ENCODE measurements at places on chromosomes 6 and 20.

DNA sequence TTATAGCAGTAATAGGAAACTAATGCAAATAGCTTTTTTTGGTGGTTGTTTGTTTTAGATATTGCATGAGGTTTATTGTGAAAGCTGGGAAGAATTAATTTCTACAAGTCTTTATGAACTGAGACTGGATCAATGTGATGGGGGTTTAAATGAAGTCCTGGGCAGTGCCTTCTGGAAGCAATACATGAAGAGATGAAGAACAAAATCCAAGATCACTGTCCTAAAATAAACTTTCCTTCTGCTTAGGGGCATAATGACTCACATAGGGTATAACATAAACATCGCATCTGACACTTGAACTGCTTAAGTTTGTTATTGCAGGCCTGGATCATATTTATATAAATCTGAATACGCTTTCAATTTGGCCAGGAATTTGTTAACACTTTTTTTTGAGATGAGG lies 20.9 kb upstream of the SHLD1 start:
- DNase-seq: no peak

GRCh38 chr6:107786709-107787588 lies 37.2 kb downstream of the SCML4 start:
- DNase-seq: no peak

DNA sequence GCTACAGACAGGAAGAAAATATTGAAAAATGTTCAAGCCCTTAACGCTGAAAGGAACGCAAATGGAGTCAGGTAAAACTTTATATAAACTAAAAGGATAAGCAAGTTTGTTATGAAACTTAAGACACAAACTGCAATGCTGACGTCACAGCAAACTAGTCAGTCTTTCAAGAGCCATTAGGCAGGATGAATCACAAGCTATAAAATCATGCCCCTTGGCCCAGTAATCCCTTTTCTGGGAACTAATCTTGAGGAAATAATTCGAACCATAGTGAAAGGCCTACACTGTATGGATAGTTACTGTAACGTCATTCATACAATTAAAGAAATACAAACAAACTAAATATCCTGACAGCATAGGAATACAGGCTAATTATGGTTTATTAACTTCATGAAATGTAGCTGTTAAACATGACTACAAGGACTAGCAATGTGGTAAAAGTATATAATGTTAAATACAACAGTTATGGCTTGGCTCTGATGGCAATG lies 42.7 kb upstream of the HINT3 start:
- DNase-seq: no peak

- no peak for DNase-seq
These were observed 22.1 kb downstream of the MDGA1 start for GRCh38 chr6:37675606-37676005.

DNA sequence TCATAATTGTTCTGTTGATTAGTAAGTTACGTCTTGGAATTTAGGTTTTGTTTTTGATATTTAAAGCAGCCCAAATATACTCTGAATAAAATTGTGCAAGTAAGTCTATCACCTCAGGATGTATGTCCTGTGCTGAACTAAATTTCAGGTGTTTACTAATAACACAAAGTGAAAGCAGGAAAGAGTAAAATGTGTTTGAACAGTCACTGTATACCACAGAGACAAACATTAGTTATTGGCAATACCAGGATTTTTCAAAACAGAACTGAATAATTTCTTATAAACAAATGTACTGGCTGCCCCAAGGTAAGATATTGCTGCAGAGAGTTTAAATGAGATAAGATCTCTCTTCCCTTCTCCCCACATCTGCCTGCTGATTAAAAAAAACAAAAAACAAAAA lies 404.7 kb upstream of the RUNX2 start:
- no peak for DNase-seq

GRCh38 chr6:25341203-25341552 lies 62.0 kb downstream of the CARMIL1 start:
- DNase-seq: no peak

- no peak for DNase-seq
These were observed 5.2 kb downstream of the TOX2 start for GRCh38 chr20:43919686-43920403.

DNA sequence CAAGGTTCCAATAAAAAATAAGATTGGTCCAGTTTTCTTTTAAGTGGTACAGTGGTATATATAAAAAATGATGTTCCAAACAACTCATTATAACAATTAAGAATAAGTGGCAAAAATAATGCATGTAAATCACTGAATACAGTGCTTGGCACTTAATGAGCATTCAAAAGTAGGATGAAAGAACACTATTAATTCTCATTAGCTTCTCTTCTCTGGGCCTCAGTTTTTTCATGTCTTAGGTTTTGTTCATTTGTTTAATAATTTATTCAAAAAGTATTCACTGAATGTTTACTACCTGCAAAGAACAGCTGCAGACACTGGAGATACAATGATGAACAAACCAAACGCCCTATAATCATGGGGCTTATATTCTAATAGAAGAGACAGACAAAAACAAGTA lies 21.1 kb downstream of the BCL2L1 start:
- no peak for DNase-seq

- DNase-seq: no peak
These were observed 20.9 kb downstream of the PKIG start for GRCh38 chr20:44603327-44603726.

GRCh38 chr6:160027076-160027475 lies 58.2 kb downstream of the IGF2R start:
- no peak for DNase-seq

- no peak for DNase-seq
These were observed 19.0 kb downstream of the KIF3B start for GRCh38 chr20:32296412-32296811.

GRCh38 chr6:31158863-31159855 lies 770 bp downstream of the TCF19 start:
- DNase-seq: no peak

GRCh38 chr6:52576392-52577021 lies 353 bp downstream of the TRAM2 start:
- peak; percentile 65 for DNase-seq

- no peak for DNase-seq
These were observed 212.4 kb downstream of the SYNDIG1 start for GRCh38 chr20:24681634-24682495.

DNA sequence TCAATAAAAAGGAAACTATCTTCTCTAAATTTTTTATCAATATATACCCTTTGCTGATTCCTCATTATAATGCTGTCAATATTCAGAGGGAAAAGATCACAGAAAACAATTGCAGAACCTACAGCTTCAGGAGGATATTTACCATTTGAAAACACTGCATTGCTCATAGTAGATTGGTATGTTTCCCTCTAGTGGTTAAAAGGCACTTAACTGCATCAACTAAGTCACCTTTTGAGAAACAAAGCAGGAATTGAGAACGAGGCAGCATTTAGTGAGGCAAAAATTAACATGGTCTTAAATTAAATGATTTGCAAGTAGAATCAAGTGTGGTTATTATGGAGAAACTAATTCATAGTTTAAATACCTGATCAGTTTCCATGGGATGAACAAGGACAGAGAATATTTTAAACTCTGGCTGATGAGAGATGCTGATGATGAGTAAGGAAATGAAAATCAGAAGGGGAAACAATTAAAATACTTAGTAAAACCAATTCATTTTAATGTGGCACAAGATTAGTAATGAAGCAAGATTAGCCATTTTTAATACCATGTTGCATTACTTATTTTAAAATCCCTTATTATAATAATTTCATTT lies 642.1 kb downstream of the EPHA7 start:
- DNase-seq: no peak

DNA sequence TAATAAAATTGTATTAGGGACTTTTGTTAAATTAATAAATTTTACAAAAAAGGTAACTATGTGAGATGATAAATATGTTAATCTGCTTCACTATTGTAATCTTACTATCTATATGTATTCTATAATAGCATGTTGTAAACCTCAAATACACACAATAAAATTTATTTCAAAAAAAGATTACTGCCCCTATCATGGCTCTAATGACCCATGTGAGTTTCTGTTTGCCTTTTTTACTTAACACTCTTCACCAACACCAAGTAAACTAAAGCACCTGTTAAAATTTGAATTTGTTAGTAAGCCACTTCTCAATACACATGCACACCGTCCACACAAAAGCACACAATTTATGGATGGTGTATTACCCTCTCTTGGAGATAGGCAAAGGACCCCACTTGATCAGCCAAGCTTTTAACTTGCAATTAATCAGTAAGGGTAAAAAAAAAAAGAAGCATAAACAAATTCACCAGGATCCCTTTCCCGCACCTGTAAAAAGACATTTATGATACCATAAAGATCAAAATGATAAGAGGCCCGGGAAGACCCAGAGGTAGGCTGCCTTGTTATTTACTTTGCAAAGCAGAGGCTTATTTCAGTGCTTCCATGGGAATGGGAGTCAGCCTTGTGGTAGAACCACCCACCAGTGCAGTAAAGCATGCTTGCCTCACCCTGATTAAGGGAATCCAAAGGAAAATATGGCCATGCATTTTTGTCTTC lies 28.6 kb upstream of the PKHD1 start:
- no peak for DNase-seq

GRCh38 chr20:9059931-9060330 lies 9.0 kb upstream of the PLCB4 start:
- no peak for DNase-seq

DNA sequence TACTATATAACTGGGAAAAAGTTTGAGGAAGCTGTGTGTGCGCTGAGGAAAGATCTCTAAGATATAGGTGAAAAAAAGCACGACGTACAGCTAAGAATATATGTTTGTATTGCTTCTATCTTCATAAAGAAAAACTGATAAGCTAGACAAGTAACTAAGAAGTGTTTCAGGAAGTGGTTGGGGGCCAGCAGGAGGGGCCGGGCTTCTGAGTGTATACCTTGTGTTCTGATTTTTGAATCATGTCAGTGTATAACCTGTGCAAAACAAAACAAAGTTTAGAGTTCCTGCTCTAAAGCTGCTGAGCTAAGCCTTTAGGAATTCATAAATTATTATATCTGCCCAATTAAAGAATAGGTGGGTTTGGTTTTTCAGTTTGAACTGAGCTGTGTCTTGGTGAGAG lies 7.9 kb upstream of the OSER1 start:
- DNase-seq: no peak

DNA sequence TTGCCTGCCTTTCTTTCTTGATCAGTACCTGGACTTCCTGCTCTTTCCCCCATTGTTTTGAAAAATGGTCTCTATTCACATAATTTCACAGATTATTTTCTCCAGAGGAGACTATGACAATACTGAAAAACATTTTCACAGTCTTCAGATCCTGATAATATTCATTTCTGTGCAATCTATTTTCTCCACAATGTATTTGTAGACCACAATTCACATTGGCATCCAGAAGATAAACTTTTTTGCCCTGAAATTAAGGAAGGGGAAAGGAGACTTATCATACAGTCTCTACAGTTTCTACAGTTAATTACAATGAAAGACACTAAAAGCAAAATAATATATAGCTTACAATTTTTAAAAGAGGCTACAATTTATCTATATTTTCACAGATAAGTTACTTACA lies 18.4 kb downstream of the LCA5 start:
- DNase-seq: no peak

GRCh38 chr6:38039502-38039901 lies 220.0 kb downstream of the ZFAND3 start:
- no peak for DNase-seq

DNA sequence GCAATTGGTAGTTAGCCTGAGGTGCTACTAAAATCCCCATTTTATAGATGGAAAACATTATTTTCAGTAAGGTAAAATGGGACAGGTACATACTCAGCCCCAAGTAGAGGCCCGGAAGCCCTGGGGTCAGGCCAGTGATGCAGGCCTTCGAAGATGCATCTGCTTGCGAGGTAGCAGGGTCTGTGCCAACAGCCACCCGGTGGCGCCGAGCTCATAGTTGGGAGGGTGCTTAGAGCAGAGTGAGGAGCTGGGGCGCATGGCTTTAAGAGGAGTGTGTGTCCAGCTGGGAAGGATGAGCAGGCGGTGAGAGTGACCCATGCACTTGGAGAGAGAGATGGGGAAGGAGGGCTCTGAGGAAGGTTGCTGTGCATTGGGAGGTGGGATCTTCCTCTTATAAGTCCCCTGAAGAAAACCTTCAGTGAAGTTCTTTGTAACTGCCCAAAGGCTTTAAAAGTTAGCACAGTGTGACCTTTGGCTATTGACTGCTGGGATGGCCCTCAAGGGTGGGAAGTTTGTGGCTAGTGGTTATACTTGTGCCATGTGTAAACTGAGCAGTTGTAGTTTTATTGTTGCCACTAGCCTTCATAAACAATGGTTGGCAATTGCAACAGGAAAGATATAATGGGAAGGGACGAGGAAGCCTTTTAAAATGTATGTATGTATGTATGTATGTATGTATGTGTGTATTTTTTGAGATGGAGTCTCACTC lies 71.1 kb downstream of the TOX2 start:
- no peak for DNase-seq

GRCh38 chr6:9139746-9140145 lies 704.4 kb upstream of the SLC35B3 start:
- DNase-seq: no peak

DNA sequence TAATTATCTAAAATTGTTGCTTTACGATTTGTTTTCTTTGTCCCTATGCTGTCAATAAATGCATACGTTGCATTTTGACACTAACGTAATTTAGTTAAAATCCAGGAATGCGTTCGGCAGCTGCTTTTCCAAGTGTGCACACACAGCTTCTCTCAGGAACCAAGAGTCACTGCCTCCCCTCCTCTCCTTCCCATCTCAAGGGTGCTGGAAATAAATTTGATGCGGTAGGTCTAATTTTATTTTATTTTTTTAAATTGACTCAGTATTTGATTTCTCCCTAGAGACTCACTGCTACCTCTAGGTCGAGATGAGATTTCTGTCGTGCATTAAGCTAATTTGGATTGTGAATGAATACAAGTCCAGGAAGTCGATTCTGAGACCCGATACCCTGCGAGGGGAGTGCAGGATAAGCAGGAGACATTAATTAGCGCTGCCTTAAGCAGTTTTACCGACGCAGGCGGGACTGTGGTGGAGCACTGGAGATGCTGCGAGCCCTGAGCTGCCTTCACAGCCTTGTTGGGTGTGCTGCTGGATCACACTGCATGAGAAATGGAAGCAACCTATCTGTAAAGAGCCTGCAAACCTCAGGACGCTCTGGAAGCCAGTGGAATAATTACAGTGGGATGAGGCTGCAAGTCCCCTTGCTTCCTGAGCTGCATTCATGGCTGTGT lies 381.2 kb downstream of the C6orf118 start:
- peak; percentile 57 for DNase-seq

DNA sequence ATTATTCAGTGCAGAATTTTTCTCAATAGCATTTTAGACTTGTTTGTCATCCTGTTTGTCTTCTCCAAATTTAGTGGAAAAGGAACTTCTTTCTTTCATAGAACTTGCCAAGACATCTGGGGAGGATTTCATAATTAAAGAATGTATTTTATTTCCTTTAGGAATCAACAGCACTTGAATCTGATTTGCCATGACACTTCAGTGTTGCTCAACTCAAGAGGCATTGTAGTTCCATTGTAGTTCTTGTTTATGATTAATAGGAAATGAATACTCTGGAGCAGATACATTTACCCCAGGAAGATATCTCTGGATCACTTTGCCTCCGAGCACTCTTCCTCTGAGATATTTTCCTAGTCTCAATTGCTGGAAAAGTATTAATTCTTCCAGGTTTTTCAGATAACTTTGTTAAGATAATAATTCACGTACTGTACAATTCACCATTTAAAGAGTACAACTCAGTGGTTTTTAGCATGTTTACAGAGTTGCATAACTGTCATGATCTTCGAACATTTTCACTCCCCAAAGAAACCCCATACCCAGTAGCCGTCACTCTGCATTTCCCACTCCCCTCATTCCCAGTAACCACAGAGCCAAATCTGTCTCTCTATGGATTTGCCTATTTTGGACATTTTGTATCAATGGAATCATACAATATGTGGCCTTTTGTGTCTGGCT lies 29.7 kb downstream of the AKAP12 start:
- no peak for DNase-seq

- DNase-seq: no peak
These were observed 121.4 kb upstream of the TAB2 start for GRCh38 chr6:149196091-149196490.

Measured in caudate nucleus (tissue), 63 donors.